ENCODE measurements at places on chromosomes 7 and 10.

GRCh38 chr10:1399431-1400100 is 337.8 kb downstream of the ADARB2 start:
- no peak for DNase-seq

DNA sequence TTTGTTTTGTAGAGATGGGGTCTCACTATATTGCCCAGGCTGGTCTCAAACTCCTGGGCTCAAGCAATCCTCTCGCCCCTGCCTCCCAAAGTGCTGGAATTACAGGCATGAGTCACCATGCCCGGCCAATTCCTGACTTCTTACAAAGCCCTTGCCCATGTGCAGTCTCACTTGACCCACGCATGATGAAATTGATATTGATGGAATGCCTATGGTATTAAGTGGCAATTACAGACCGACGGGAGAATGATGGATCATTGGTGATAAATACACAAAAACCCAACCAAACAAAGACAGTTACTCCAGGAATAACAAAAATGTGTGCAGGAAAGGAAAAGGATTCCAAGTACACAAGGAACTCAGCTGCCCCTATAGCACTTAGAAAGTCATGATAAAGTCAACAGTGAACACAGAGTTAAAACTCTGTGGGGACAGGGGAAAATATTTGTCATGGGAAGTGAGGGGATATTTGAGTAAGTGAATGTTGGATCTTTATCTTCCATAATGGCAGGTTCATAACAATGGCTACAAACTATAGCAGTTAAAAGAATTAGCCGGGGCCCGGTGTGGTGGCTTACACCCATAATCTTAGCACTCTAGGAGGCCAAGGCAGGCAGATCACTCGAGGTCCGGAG is 21.6 kb downstream of the HIP1 start:
- peak; percentile 57 for DNase-seq

GRCh38 chr7:143514487-143514886 is 36.8 kb downstream of the TAS2R41 start:
- no peak for DNase-seq

DNA sequence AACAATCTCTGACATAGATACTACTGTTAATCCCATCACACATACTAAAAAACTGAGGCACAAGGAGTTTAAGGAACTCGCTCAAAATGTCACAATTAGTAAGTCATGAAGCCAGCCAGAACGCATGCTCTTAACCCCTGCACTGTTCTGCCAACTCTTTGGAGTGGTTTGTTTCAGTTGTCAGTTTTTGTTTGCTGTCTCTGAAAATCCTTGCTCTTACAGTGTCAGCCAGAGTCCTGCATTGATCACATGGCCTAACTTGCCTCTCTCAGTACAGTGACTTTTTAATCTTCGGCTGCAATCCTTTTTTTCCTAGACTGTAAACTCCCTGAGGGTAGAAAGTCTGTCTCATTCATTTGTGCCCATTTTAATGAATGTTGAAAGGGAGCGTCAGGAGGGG is 753.8 kb downstream of the AUTS2 start:
- DNase-seq, result no peak

All from fibroblast of the aortic adventitia (primary cell).